Hypothalamus (tissue), 51 donors: ENCODE measurements at places on chromosomes 11 and 22.
A peak's percentile ranks its signal among the peaks of the same experiment; 100 is the strongest.

- DNase-seq: no peak
These were observed 48.5 kb downstream of the PACSIN2 start for GRCh38 chr22:42966497-42966896.

- peak; percentile 78 for DNase-seq
These were observed 28.5 kb downstream of the GLB1L2 start for GRCh38 chr11:134360050-134360835.

- DNase-seq: no peak
These were observed 921.4 kb upstream of the CNTN5 start for GRCh38 chr11:98099371-98099770.

- DNase-seq: no peak
These were observed 12.2 kb downstream of the PDE2A start for GRCh38 chr11:72662036-72662435.

DNA sequence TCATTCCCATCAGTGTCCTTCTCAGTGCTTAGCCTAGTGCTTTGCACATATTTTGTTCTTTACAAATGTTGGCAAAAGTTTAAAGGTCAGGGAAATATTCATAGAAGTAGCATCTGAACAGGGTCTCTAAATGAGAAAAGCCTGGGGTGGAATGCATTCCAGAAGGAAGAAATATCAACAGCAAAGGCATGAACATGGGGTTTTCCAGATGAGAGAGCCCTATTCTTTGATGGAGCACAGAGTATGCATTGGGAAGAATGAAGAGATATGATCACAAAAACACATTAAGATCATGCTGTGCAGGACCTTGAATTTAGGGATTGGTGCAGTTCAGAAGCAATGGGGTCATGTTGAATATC, 140.2 kb downstream of the SNX19 start:
- DNase-seq: no peak

DNA sequence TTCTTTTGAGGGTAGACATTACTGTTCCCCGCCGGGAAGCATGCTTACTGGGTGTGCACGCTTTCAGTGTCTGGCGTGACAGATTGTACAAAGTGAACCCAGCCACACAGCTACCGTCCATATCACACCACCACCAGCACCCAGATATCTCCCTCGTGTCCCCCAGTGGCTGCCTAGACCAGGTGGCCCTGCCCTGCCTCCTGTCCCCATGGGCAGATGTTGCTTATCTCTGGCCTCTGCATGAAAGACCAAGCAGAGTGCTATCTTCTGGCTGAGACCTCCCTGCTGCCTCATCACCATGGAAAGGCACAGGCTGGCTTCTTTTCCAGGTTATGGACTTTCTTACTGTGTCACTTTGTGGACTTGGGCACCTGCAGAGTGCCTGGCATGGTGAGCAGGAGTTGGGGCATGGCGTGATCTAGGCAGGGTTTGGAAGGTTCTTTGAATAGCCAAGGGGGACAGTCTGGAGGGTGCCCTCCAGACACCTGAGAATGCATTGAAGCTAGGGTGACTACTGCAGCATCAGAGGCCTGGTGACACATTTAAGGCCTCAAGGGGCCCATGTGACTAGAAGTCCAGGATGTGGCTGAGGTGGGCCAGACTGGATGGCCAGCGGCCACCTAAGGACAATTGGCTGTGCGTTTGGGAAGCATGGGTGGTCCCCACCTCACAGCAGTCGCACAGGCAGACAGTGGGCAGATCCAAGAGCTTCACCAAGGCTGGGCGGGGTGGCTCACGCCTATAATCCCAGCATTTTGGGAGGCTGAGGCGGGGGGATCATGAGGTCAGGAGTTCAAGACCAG, 4.7 kb downstream of the TANGO2 start:
- DNase-seq: no peak

DNA sequence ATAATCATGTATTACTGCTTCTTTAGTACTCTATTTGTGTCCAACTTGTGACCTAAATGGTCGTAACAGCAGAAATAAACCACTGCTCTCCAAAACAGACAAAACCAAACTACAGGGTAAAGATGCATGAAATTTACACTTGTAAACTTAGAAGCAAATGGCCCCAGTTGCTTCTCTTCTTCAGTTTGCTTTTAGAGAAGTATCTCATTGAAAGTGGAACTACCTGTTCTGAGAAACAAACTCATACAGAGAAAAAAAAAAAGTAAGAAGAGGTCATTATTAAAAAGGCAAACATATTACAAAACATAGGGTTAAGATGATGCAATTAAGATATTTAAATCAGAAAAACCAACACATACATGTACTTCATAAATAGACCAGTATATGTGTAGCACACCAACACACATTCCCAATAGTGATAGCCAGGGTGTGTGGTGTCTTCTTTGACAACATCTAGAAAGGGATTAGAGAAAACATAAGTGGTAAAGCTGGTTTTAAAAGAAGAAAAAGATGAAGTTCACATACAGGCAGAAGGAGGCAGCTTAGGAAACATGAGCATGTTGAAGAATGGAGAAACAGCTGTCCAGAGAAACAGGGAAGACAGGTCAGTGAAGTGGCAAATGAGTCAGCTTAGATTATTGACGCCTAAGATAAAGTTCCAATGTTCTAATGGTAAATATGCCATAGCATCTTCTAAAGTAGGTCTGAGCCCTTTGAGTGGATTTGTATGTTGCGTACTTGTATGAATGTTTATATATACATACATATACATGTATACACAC, 844.7 kb upstream of the CCDC90B start:
- DNase-seq: no peak

- DNase-seq: no peak
These were observed 19.9 kb downstream of the OR8G5 start for GRCh38 chr11:124276081-124276480.

DNA sequence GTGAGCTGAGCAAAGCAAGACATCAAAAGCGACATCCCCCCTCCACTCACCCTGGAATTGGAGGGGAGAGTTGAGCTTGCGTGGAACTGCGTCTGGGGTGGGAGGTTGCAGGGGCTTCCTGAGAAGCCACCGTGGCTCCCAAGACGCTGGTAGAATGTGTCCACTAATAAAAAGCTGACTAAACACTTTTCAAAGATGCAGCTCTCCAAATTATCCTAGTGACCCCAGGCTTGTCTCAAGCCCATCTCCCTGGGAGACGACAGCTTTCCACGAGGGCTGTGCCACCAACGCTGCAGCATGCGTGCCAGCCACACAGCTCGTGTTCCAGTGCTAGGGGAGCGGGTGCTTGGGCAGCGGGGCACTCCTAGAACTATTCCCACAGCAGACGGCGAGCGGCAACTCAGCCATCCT, 6.3 kb upstream of the GAL start:
- no peak for DNase-seq

GRCh38 chr11:76320929-76321328, 60.0 kb downstream of the THAP12 start:
- no peak for DNase-seq

- no peak for DNase-seq
These were observed 266.9 kb upstream of the NARS2 start for GRCh38 chr11:78841456-78842060.

DNA sequence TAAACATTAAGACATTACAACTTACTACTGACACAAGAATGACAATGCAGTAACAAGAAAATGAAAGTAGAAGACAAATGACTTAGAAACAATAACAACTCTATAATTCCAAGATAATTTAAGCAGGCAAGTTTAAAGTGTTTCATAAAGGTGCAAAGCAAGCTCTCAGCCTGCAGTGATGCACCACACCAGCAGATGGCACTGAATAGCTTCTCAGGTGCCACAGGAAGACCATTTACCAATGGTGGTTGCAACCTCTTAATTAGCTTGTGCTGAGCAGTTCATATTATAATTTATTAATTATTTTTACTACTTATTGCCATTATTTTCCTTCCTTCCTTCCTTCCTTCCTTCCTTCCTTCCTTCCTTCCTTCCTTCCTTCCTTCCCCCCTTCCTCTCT, 60.6 kb downstream of the NXPE2 start:
- DNase-seq: peak; percentile 6

GRCh38 chr11:122617926-122618325, 37.6 kb upstream of the UBASH3B start:
- DNase-seq: no peak

DNA sequence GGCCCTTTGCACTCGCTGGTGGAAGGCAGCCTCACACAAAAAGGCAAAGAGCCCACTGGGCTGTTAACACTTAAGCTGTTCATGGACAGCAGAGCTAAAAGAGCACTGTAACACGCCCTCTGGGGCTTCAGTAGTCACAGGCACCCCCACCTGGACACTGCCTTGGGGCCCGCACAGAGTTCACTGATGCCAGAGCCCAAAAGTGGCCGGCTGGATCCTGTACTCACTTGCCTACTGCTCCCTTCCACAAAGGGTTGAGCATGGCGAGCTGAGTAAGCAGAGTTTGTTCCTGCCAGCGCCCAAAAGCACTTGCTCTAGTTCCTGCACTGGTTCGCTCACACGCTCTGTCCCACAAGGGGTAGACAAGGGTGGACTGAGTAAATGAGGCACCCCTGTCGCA, 78.8 kb downstream of the RELT start:
- DNase-seq: peak; percentile 34

- DNase-seq: no peak
These were observed 21.9 kb downstream of the SCUBE1 start for GRCh38 chr22:43320943-43321900.

DNA sequence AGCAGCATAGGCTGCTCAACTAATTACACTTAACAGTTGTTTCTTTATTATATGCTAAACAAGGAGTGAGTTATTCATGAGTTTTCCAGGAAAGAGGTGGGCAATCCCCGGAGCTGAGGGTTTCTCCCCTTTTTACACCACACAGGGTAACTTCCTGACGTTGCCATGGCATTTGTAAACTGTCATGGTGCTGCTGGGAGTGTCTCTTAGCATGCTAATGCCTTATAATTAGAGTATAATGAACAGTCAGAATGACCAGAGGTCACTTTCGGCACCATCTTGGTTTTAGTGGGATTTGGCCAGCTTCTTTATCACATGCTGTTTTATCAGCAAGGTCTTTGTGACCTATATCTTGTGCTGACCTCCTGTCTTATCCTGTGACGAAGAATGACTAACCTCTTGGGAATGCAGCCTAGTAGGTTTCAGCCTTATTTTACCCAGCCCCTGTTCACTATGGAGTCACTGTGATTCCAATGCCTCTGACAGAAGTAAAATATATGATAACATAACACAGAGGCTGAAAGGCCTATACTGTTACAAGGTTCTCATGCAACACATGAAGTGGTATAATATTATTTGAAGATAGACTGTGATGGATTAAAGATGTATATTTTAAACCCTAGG, 41.3 kb upstream of the RDX start:
- DNase-seq: no peak

DNA sequence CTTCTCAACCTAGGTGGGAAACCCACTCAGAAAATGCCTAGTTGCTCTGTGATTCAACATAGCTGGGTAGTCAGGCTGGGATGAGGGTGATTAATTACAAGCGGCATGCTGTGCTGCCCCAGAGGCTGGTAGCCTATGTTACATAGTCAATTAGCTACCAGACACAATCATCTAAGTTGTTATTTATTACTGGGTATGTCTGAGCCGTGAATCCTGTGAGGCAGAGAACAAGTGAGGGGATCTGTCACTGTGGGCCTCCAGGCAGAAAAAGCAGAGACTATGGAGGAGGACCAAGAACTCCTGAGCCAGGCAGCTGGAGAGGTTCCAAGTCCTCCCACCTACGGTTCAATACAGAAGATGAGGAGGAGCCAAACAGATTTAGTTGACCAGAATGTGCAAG, 186.6 kb upstream of the BDNF start:
- no peak for DNase-seq

DNA sequence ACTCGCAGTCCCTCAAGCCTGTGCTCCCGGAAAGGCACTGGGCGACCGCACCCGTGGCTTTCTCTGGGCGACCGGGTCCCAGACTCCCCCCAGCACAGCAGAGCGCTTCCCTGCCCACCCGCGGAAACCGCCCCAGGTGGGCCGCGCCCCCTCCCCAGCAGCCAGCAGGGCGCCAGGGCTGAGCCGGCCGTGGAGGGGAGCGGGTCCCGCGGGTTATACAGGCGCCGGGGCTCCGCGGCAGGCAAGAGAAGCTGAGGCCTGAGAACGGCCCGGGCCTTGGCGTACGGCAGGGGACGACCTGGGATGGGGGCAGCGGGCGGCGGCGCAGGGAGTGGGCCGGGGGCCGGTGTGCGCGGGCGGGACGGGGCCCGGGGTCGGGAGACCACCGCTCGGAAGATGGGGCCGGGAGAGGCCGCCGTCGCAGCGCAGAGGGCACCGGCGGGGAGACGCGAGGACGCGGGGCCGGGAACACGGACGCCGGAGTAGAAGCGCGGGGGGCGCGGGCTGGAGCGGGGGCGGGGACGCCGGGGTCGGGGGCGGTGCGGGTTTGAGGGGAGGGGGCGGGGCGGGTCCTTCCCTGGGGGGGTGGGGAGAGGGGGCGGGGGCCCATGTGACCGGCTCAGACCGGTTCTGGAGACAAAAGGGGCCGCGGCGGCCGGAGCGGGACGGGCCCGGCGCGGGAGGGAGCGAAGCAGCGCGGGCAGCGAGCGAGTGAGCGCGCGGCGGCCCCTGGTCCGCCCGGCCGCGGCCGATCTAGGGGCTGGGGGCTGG, at the start of gene MDK:
Gene MDK, plus strand, starts transcription at position 622 of the 771 bp plus-strand sequence. CDS start 389 bp downstream, outside the sequence.
- no peak for DNase-seq

- no peak for DNase-seq
These were observed 206.4 kb downstream of the DBX1 start for GRCh38 chr11:19953909-19954308.

GRCh38 chr22:44454113-44454769, 43.8 kb downstream of the RTL6 start:
- no peak for DNase-seq

GRCh38 chr11:85685820-85686459, at the start of gene CCDC89:
CCDC89 (minus strand) TSS chr11:85686195; CDS start chr11:85686130, 65 bp downstream.
- peak; percentile 60 for DNase-seq

DNA sequence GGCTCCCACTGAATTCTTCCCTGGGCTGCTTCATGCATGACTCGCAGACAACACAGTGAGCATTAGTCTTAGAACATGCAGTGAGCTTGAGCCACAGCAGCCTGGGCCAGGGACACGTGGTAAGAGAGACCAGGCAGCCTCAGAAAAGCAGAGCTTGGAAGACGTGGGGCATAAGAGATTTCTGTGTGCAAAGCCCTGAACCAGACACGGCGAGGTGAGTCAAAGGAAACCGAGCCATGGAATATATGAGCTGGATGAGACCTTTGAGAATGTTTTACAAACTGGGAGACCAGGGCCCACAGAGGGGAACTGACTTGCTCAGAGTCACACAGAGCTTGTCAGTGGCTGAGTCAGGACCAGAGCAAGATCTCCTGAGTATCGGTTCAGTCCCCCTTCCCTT, 8.5 kb upstream of the FXYD6 start:
- DNase-seq: no peak

DNA sequence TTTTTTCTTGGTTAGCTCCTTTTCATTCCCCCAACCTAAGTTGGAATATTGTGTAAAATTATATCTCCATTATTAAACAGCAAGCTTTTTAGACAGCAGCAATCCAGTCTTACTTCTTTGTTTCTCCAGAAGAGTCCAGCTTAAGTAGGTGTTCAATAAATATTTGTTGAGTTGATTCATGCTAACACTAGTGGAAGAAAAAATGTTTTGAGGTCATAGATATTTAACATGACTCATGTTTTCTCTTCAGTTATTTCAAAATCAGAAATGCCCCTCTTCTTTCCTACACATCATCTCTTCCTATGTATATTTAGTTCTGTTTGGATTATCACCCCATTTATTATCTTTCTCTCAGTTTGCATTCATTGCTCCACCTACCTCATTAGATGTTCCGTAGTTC, 20.3 kb downstream of the CCDC83 start:
- DNase-seq: no peak

GRCh38 chr11:87198266-87198881, 160.6 kb downstream of the TMEM135 start:
- DNase-seq: no peak
